OCI-M1 (cell line): ENCODE measurements at places on chromosomes 2 and 18.

- no peak for DNase-seq
Measured at GRCh38 chr2:170088776-170089175, 89.2 kb upstream of the MYO3B start.

DNA sequence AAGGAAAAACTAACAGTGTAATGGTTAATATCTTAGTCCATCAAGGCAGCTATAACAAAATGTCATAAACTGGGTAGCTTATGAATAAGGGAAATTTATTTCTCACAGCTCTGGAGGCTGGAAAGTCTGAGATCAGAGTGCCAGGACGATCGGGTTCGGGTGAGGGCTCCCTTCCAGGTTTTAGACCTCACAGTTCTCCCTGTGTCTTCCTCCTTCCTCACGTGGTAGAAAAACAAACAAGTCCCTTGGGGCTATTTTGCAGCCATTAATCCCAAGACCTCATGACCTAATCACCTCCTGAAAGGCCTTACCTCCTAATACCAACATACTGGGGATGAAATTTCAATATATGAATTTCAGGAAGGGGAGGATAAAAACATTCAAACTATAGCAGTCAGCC, 455.9 kb downstream of the CNTNAP5 start:
- DNase-seq, result no peak

- DNase-seq, result no peak
Measured at GRCh38 chr2:24863641-24864040, 56.4 kb downstream of the ADCY3 start.

DNA sequence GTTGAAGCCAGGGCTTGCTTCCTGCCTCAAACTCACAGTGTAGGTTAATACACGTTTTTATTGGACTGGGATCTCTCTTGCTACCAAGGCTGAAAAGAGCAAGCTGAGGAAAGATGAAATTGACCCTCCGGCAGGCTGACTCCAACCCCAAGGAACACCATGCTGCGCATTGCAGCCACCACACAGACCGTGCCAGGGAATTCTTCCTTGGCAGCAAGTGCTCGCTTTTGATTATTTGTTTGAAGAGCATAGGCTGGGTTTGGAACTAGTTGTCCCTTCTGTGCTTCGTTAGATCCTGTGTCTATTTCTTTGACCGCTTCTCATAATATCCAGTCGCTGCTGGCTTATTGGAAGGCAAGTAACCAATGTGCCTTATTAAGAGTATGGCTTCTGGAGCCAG, 34.4 kb upstream of the DARS1 start:
- no peak for DNase-seq

GRCh38 chr18:54069729-54070128, 154.7 kb downstream of the MBD2 start:
- DNase-seq, result no peak

GRCh38 chr2:240983361-240983995, 14.9 kb upstream of the SNED1 start:
- no peak for DNase-seq

DNA sequence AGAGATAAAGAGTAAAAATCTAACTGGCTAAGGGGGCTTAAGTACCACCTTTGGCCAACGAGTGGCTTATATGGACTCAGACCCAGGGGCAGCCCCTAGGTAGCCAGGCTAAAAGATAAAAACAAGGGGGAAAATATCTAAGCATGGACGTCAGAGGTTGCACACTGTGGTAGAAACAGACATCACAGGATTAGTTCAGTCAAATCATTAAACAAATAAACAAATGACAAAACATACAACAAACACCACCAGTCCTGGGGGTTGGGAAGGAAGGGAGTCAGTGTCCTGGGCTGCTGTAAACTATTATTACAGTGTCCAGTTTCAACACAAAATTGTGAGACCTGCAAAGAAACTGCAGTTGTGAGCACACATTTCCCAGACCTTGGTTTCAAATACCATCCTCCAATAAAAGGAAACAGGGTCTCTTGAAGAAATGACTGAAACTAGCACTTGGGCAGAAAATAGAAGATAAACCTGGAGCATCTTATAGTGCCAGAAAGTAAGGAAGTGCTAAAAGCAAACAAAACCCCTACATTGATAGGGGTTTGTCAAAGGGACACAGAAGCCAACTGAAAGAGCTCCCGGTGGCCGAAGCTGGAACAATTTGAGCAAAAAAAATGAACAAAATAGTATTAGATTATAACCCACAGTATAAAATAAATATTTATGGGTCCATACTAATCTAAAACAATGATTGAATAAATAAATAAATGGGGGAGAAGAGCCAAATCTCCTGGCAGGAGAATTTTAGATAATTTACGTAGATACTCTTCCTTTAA, 154.8 kb upstream of the KLF7 start:
- no peak for DNase-seq

GRCh38 chr2:204947405-204947804, 402.1 kb downstream of the PARD3B start:
- no peak for DNase-seq

DNA sequence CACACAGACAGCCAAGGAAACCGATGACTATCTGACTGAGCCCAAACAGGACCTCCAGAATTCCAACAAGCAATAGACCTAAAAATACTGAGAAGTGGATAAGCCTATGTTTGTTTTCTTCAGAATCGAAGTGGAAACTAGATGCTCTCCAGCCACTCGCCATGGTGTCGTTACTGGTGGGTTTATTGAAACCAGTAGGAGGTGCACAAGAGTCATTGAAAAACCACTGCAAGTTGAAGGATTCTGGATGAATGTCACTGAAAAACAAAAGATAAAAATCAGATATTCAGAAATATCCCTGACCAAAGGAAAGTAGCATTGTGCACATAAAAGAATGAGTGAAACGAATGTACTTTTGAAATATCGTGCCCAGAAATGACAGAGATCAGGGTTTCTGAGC, 15.3 kb downstream of the TM4SF20 start:
- DNase-seq, result peak; percentile 6

GRCh38 chr2:163467251-163467630, 268.6 kb downstream of the FIGN start:
- no peak for DNase-seq

DNA sequence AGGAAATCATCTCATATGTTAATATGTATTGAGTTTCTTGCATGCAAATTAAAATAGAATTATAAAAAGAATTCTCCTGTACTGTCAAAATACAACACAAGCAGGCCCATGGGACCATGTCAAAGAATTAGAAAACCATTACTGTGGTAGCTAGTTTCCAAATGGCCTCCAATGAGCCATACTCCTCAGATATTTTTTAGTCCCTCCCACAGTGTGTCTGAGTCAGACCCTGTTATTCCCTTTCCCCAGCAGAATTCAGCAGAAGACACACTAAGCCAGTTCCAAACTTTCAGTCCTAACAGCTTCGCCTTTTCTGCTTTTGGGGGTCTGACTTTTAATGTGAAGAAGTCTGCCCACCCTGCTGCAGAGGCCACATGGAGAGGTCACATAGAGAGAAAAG, 86.7 kb downstream of the FIGN start:
- DNase-seq, result no peak

GRCh38 chr2:111116843-111117597, 3.7 kb upstream of the BCL2L11 start:
- DNase-seq, result peak; percentile 59

DNA sequence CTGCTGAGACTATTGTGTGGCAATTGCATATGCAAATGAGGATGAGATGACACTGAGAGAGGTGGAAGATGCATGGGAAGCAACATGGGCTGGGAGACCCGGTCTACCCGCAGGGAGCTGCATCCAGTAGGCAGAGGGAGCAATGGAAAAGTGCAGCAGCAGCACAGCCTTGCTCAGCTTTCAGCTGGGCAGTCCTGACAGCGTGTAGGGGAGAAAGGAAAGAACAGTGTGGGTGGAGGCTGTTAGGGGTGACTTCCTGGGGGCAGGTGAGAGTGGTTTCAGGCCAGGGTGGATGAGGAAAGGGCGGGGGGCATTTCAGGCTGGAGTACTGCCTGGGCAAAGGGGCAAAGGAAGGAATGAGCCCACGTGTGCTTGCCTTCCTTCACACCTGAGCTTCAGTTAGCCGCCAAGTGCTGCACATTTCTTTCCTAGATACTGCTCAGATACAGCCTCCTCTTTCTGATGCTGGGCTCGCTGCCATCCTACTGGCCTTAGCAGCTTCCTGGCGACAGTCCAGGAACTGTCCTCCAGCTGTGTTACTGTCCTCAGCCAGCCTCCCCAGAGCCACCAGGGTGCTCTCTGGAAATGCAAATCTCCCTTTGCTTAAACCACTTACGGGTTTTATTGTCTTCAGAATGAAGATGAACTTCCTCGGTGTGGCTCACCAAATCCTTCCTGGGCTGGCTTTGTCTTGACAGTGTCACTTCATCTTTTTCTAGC, 276.3 kb downstream of the TSN start:
- DNase-seq, result no peak

GRCh38 chr2:175080479-175080878, 75.3 kb upstream of the CHN1 start:
- DNase-seq, result no peak

DNA sequence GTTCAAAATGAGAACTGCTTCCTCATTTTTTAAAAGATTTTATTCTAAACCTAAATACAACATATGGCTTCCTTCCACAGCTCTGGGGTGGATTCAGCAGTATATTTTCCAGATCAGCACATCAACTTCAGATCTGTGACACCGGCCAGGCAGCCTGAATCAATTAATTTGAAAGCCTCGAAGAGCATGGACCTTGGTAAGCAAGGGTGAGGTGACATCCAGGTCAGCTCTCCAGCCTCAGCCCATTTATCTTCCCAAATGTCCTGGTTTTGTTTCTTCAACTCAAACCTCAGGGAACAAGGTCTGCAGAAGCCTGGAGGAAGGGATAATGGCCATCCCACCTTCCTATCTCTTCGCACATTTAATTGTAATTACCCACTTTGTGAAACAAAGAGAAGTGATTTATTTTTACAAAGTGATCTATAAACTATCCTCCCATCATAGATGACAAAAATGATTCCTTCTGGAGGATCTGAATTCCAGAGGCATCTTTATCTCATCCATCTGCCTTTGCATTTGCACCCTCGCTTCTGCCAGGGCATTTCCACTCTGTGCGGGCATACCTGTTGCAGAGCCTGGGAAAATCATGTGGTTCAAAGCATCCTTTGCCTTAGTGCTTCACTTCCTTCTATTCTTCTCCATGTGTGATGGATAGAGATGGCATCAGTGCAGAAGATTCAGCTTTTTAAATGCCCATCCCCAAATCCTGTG, 489.0 kb upstream of the NRP2 start:
- no peak for DNase-seq

DNA sequence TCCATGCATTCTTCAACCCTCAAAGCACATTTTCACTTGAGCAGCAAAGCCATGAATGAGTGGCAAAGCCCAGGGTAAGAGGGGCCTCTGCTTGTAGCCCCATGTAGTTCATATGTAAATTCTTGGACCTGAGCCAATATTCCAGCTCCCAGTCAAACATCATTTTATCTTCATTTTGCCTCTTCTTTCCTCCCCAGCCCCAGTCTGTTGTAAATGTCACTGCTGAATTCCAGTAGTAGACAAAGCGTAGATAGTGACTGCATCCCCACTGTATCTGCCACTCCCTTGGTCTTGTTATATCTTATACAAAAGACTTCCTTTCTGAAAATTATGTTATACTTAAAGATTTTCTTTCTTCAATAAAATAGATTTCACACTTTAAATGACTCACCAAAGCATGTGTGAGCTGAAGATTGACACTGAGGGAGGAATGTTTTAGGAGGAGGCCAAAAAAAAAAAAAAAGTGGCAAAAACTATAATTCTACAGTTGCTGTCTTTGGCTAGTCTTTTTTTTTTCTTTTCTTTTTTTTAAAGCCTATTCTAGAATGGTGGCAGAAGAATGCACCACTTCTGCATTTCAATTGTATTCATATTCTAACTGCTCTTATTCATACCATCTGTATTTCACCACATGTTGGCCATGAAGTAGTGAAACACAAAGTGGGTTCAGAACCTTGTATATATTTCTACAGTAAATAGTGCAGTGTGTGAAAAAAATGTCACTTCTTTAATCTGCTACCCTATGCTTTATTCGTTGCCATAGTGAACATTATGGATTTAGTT, 306.1 kb downstream of the CPS1 start:
- DNase-seq, result no peak

DNA sequence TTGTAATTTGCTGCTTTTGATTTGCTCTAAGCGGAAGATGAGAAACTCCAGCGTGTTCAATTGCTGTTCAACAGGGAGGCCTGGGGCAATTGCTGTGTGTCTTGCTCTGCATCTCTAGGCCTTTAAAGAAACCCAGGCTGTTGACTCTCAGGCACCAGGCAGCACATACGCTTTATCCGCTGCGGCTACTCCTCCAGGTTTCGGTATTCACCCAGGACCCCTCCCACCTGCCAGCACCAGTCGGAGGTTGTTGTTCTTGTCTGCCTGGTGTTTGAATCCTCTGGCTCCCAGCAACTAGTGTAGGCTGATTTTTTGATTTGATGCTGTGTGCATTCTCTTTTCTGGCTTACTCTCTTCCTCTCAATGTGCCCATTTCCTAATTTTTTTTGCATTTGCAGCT, 383.1 kb downstream of the TSN start:
- DNase-seq, result no peak

DNA sequence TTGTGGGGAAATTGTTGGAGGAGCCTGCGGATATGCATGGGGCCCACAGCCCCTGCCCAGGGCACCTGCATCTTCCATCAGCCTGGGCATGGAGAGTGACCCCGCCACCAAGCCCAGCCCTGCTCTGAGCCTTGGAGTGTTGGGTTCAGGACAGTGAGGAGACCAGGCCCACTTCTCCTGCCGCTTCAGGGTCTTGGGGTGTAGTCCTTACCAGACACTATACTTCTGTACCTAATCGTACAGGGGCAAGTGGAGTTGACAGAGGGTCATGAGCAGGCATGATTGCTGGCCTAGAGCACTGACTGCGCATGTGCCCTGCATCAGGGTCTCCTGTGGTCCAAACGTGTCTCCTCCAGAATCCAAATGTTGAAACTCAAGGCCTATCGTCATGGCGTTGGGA, 108.9 kb upstream of the ZNF236 start:
- DNase-seq, result no peak

DNA sequence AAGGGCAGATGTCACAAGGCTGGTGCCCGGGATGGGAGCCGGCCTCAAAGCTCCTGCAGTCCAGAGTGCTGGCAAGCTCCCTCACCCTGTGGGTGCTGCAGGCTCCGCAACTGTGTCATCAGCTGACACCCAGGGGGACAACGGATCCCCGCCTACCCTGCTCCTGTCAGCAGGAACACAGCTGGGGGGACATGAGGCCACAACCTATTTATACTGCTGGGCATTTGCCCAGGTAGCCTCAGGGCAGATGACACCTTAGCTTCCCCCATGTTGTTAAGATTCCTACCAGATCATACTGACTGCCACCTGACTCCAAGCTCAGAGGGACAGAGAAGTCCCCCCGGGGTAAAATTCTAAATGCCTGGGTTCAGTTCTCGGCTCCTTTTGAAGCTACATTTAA, 1.2 kb downstream of the ANKRD23 start:
- no peak for DNase-seq

- peak; percentile 19 for DNase-seq
Measured at GRCh38 chr2:86249579-86250391, 50.5 kb downstream of the MRPL35 start.

GRCh38 chr2:233065954-233066470, 5.9 kb downstream of the INPP5D start:
- no peak for DNase-seq

GRCh38 chr2:151733771-151734672, at the start of gene NEB:
TSS of gene NEB (minus strand) at chr2:151734476. CDS start at chr2:151733156, 1,320 bp downstream.
- DNase-seq, result no peak
